ENCODE measurements at places on chromosomes 2 and 18. TPM values are rescaled to one million over a fixed set of nuclear protein-coding genes. Genes with fewer than 3 reads are reported as not detected.

The HOXD12 gene
- total RNA-seq: 0.22 TPM

The CD8B2 gene
- not detected for total RNA-seq

The LHCGR gene
- total RNA-seq: not detected

The LIMS3 gene
- 3.1 TPM for total RNA-seq

The HOXD9 gene
- total RNA-seq: 1.7 TPM

Measured in placental pericyte (primary cell).